ENCODE measurements at places on chromosomes 4 and X. TPM values are rescaled to one million over a fixed set of nuclear protein-coding genes. Genes with fewer than 3 reads are reported as not detected.

The CLNK gene
- 0.34 TPM for polyA plus RNA-seq

DNA sequence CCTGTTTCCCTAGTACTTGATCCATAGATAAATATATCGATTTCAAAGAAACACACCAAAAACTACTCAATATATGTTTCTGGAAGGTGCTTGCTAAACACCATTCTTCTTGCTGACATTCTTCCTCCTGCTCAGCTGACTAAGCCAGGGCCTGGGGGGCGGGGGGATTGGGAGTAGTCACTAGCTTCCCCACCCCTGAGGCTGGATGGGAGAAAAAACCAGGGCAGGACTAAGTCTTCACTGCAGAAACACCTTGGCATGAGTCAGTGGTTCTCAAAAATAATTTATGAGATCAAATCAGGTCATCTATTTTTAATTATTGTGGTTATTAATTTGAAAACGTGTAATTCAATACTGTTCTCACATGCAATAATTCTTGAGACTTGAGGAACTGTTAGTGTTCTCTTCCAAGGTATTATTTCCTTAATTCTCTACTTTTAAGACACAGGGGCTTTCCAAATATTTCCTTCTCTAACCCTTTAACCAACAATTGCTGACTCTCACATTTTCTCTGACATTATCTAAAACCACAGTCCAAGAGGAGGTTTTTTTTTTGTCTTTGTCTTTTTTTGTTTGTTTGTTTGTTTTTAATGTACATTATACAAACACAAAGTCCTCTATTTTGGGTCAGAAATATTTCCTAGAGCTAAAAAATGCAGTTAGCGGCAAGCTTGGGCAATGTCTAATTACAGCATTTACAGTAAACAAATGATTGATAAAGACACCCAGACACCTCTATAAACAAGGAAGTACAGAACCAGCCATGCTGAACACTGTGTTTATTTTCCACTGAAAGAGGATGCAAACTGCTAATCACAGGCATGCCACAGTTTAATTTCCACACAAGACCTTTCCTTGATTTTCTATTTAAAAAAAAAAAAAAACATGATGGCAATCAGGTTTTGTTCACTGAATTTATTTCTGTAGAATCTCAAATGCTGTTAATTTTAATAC, 120.3 kb upstream of the USP9X start:
- DNase-seq: no peak

DNA sequence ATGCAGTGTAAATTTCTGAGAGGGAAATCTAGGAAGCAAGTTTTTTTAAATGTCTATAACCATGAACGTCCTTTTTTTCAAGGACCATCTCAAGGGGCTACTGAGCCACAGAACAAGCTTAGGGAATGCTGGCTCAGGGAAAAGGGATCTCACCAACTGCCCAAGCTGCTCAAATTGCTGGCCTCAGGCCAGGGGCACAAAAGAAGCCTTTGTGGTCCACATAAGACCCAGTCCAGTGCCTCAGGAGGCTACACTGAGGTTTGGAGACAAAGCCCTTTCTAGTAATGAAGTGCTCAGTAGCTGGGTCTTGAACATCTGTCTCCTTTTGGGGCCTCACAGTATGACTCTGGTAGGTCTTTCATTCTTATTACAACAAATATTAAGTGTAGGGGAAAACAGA, 305.5 kb downstream of the RAB28 start:
- DNase-seq: no peak

The CC2D2A gene
- polyA plus RNA-seq: 10.8 TPM

The THAP6 gene
- polyA plus RNA-seq: 16.0 TPM

- no peak for DNase-seq
These were observed 77.1 kb upstream of the TBC1D9 start for GRCh38 chr4:140833280-140833679.

DNA sequence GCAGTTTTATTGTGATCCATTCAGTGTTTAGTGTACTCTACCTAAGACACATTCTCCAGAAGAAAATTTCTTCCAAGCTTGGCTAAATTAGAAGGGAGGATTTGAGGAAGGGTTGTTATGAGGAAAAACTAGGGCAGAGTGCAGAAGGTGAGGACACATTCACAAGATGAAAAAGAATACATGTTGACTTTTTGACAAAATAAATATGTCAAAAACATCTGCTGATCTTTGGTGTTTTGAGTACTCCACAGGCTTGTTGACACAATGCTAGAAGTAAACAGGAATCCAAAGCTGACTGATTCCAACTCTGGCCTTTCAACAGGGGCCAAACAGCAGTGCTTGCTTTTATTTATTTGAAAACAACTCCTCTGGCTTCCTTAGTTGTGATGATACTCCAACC, 125.8 kb upstream of the SLC7A11 start:
- DNase-seq: no peak

The ASB12 gene
- polyA plus RNA-seq: 33.8 TPM

DNA sequence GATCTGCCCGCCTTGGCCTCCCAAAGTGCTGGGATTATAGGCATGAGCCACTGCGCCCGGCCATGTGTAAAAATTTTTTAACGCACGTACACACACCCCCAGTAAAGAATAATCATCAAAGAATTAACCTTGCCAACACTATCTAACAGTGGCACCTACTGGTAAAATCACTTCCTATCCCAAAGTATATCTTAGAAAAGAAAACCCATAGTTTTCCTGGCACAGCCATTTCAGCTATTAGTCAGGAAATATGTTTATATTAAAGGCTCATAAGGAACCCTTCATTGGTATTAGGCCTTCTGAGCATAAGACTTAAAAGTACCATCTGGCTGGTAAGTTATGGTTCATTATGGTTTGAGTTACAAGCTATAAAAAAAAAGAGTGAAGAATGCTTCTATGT, 14.1 kb downstream of the S100G start:
- DNase-seq: no peak

DNA sequence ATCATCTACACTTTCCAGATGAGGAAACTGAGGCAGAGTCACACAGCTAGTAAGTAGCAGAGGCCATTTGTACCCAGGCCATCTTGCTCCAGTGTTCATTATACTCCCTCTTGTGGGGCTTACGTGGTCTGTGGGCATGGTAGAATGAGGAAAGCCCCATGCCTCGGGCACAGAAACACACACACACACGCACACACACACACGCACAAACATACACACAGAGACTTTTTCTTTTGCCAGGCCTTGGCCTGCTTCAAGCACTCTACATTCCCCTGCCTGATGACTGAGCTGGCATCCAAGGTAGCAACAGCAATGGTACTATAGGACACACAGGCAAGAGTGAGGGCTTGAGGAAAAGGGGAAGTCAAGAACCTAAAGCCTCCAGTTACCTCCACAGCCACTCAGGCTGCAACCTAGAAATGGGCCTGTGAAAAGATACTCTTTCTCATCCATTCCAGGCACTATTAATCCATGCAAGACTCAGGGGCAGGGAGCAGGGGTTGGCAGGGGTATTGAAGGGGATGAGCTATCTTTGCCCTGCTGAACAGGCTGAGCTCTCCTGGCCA, 43.6 kb downstream of the STARD8 start:
- DNase-seq: no peak

DNA sequence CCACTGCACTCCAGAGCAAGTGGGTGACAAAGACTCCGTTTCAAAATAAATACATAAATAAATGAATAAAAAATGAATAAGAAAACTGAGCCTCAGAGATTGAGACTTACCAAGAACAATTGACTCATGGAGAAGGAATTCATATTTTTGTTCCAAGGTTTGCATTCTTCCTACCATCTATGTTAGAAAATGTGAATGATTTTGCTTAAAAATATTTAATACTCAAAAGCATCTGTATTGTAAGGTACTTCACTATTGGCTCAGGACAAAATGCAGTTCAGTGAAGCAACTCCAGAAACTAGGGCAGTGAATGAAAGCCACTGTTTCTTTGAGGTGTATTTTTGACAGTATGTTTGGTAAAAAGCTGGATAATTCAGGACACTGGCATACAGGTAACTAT, 54.1 kb downstream of the XAGE2 start:
- DNase-seq: no peak

- no peak for DNase-seq
These were observed 16.1 kb upstream of the CXCR3 start for GRCh38 chrX:71634366-71634765.
